Activated B cell treated with CpG ODN at 0.5 μM for 24 hours (primary cell): ENCODE measurements at places on chromosomes 4 and X. TPM values are rescaled to one million over a fixed set of nuclear protein-coding genes. Genes with fewer than 3 reads are reported as not detected.
A peak's percentile ranks its signal among the peaks of the same experiment; 100 is the strongest.

- no peak overlapping the region for H3K4me3 ChIP-seq
- no peak overlapping the region for H3K27ac ChIP-seq
- no peak for DNase-seq
- peaks cover 6% of the 10 kb centered on the region for H3K27me3 ChIP-seq
- no peaks in the 10 kb centered on the region for H3K36me3 ChIP-seq
Observed at GRCh38 chr4:10023806-10024205, 2.5 kb upstream of the SLC2A9 start.

DNA sequence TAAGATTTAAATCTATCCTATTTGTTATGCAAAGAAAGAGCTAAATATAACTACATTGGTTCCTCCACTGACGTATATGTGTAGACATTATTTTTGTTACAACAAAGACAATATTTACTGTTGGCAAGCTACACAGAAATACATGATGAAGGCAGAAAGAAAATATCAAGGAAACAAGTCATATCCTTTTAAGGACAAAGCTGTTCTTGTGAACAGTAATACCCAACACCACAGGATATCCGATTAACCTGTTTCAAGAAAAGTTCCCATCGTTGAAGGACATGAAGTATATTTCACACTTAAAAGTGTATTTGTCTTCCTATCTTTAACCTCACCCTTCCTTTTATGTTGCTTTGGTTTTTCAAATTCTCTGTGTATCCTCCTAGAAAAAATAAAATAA lies 235.8 kb upstream of the AADAT start:
- H3K36me3 ChIP-seq: no peaks in the 10 kb centered on the region
- H3K27me3 ChIP-seq: no peaks in the 10 kb centered on the region
- H3K27ac ChIP-seq: no peak overlapping the region
- H3K4me1 ChIP-seq: no peaks in the 10 kb centered on the region
- H3K4me3 ChIP-seq: no peak overlapping the region

GLRA3 gene
- 0.12 and 0.22 TPM in 2 replicates for total RNA-seq

DNA sequence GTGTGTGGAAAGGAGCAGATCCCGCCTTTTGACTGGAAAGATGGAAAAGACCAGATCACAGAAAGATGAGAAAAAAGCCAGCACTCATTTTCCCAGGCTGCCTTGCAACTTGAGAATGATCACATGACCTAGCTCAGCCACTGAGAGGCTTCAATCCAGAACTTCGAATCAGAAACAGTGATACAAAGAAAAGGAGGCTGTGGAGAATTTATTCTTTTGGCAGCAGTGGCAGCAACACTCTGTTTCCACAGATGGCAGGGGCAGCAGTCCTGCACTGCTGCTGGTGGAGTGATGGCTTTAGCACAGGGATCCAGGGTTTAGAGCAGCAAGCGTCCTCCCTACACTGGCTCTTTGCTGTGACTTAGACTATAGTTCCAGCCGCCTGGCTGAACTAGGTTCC lies 77.8 kb upstream of the SH3RF1 start:
- no peaks in the 10 kb centered on the region for H3K4me1 ChIP-seq
- H3K36me3 ChIP-seq: no peaks in the 10 kb centered on the region
- no peak overlapping the region for H3K4me3 ChIP-seq
- H3K27ac ChIP-seq: no peak overlapping the region

DNA sequence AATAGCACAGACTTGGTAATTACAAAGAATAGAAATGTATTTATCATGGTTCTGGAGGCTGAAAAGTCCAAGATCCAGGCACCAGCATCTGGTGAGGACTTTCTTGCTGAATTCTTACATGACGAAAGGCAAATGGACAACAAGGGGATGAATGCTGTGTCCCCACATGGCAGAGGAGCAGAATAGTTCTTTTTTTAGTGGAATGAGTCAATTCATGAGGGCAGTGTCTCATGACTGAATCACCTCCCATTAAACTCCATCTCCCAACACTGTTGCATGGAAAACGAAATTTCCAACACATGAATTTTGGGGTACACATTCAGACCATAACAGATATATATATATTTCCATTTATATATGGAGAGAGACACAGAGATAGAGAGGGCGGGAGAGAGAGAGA lies 628.3 kb downstream of the TRIML1 start:
- H3K27ac ChIP-seq: no peak overlapping the region
- H3K4me3 ChIP-seq: no peak overlapping the region
- H3K27me3 ChIP-seq: no peaks in the 10 kb centered on the region

- H3K4me1 ChIP-seq: no peaks in the 10 kb centered on the region
- no peak overlapping the region for H3K4me3 ChIP-seq
- no peak overlapping the region for H3K27ac ChIP-seq
- peaks cover 14% of the 10 kb centered on the region for H3K27me3 ChIP-seq
- no peak for DNase-seq
Observed at GRCh38 chr4:153937289-153937688, 148.4 kb upstream of the SFRP2 start.

DNA sequence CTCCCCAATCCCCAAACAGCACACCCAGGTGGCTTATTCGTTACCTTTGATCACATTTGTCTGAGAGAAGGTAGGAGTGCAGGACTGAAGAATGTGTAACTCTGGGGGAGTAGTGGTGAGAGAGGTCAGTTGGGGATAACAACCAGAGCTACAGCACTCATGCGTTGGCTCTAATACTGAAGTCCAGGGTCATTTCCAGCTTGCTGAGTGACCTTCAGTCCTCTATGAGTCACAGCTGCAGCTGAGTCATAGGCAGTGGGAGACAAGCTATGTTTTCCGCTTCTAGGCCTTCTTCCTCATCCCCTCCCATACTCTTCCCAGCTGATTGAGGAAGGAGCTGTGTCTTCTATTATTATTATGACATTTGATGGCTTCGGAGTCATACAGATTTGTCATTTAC lies 31.6 kb upstream of the CT47C1 start:
- H3K27me3 ChIP-seq: peaks cover 2% of the 10 kb centered on the region
- DNase-seq: no peak
- no peaks in the 10 kb centered on the region for H3K36me3 ChIP-seq
- H3K4me3 ChIP-seq: no peak overlapping the region
- no peaks in the 10 kb centered on the region for H3K4me1 ChIP-seq
- no peak overlapping the region for H3K27ac ChIP-seq

PPP4R3C gene
- not detected in 2 replicates for total RNA-seq

FGF5 gene
- not detected in 2 replicates for total RNA-seq

- no peak overlapping the region for H3K4me3 ChIP-seq
- DNase-seq: no peak
- peak overlapping the region; percentile 35 for H3K27ac ChIP-seq
Observed at GRCh38 chr4:38995660-38996005, 36.6 kb downstream of the TMEM156 start.

DNA sequence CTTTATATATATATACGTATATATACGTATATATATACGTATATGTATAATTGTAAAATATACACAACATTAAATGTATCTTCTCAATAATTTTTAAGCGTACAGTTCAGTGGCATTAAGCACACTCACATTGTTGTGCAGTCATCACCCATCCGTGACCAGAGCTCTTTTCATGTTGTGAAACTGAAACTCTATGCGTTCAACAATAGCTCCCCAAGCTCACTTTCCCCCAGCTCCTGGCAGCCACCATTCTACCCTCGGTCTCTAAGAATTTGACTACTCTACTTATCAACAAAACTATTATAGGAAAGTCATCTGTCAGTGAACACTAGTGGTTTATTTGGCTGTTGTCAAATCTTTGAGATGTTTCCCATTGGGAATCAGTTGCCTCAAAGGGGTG lies 621.8 kb upstream of the GALNT7 start:
- H3K27ac ChIP-seq: no peak overlapping the region
- H3K36me3 ChIP-seq: no peaks in the 10 kb centered on the region
- DNase-seq: no peak
- no peak overlapping the region for H3K4me3 ChIP-seq
- no peaks in the 10 kb centered on the region for H3K27me3 ChIP-seq

ARHGAP24 gene
- 155 and 231 TPM in 2 replicates for total RNA-seq

GRCh38 chr4:119124352-119124751 lies 11.3 kb upstream of the MYOZ2 start:
- H3K27ac ChIP-seq: no peak overlapping the region
- H3K36me3 ChIP-seq: no peaks in the 10 kb centered on the region
- no peak for DNase-seq
- no peak overlapping the region for H3K4me3 ChIP-seq
- H3K27me3 ChIP-seq: peaks cover 1% of the 10 kb centered on the region
- no peaks in the 10 kb centered on the region for H3K4me1 ChIP-seq

STX18 gene
- total RNA-seq: 27.1 and 27.3 TPM in 2 replicates

ZCCHC18 gene
- 2.2 and 3.4 TPM in 2 replicates for total RNA-seq

GRCh38 chr4:148240241-148240640 lies 202.0 kb downstream of the NR3C2 start:
- no peak overlapping the region for H3K27ac ChIP-seq
- H3K36me3 ChIP-seq: no peaks in the 10 kb centered on the region
- H3K4me3 ChIP-seq: no peak overlapping the region

DNA sequence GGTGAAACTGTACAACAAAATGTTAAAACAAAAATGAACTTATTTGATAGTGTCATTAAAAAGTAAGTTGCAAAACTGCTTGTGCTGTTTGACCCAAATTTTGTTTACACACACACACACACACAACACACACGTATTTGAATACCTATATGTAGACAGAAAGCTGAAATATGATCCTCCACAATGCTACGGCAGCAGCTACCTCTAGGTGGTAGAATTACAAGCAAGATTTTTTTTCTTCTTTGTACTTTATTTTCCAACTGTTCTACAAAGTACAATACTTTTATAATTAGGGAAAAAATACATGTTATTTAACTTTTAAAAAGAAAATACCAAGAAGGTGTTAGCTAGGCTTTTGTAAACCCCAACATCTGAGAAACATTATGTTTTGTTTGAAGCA lies 1.2 kb downstream of the CYTL1 start:
- no peak overlapping the region for H3K4me3 ChIP-seq
- DNase-seq: no peak
- no peaks in the 10 kb centered on the region for H3K36me3 ChIP-seq
- peaks cover 27% of the 10 kb centered on the region for H3K27me3 ChIP-seq

NUDT9 gene
- 18.5 and 21.1 TPM in 2 replicates for total RNA-seq
